Stimulated activated CD4-positive, alpha-beta T cell treated with anti-CD3 and anti-CD28 coated beads, Interleukin-4, amount 100 ng/mL, for 24 hours (primary cell): ENCODE measurements at places on chromosomes 16 and 17.

GRCh38 chr16:50769-51591 lies 2.4 kb downstream of the POLR3K start:
- no peak for DNase-seq

GRCh38 chr17:15109608-15110007 lies 155.5 kb downstream of the PMP22 start:
- DNase-seq = no peak

GRCh38 chr17:2681650-2682049 lies 29.9 kb downstream of the CLUH start:
- DNase-seq = no peak

GRCh38 chr17:2172077-2172851 lies 117.4 kb downstream of the HIC1 start:
- DNase-seq = no peak

DNA sequence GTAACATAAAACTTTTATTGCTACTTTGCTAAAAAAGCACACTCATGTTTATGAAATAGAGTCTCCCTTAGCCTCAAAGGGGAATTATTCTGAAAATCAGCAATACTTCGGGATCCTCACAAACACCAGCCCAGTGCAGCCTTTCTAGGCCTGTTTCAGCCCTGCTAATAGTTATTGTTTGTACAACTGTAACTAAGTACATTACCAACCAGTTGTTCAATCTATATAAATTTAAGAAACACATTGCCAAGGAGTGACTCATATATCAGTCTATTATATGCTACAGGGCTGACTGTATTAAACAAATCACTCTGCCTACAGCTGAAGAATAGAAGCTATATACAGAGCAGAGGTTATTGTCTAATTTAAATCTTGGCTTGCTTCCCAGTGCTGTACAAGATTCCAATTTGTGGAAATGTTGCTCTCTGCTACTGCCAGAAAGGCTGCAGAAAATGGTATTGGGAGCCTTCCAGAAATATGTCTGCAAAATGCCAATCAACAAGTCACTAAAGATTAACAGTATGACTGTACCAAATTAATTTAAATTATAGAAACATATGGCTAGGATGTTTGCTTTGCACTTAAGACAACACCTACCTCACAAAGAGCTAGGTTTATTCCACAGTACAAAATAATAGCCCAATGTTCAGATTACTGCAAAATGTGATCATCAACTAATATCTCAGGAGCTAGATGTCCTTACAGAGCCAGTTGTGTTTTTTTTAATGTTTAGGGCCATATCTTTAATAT lies 49.7 kb downstream of the TOX3 start:
- DNase-seq = no peak

DNA sequence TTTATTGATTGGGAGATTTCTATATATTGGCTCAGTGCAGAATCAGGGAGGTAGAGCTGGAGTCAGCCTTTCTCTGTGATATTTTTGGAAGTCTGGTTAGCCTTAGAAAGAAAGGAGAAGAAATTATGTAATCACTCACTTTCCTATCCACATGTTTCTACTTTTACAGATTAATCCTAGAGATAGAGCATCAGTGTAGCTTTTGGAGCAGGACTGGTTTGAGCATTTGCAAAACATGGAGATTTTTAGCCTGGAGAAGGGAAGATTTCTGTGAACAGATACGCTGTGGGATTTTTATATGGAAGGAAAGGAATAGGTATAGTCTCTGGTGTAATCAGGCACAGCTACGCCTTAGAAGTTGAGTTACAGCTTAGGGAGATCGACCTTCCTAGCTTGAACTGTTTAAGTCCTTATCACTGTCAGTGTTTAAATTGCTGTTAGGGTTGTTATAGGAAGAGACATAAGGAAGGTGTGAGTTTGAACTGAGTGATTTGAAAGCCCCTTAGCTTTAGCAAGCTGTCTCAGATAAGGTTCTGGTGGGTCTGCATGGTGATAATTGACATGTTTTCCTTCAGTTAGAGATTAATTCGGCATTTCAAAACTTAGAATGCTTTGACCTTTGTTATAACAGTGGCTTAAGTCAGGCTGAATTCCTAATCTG lies 20.5 kb downstream of the METTL9 start:
- DNase-seq = no peak

GRCh38 chr17:35605678-35606077 lies 18.6 kb downstream of the AP2B1 start:
- no peak for DNase-seq

DNA sequence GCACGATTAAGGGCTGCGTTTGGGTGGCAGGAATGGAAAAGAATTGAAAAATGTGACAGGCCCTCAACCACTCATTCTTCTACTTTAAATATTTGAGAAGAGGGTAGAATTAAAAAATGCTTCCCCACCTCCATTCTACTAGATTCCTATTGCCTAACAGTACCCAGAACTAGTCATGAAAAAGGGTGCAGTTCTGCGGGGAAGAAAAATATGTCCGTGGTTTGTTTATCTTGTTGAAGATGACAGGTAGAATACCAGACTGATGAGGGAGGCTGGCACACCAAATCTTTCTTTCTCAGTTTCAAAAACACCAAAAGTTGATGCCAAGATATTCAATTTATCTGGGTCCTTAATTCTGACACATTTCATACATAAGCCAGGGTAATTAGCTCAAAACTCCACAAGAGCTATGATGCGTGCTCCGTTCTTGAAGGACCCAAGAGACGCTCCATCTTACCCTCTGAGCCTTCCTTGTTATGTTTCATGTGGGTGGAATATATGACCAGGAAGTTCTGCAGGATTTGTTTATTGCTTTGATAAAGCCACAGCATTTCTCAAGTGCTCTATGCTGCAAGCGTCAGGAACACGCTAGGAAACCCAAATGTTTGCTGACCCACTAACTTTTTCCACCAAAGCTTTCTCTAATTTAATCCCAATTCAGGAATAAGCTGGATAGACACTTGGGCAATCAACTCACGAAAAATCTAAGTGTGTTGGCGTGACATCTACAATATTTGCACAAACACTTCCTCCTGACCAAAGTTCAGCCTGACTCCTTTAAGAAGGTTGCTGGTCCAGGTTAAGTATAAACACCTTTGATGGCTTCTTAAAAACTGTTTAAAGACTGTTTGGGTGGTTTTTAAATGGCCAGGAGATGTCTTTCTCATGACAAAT lies 20.6 kb upstream of the GAN start:
- DNase-seq = no peak

- no peak for DNase-seq
Measured at GRCh38 chr16:35574454-35575431, 2115.3 kb downstream of the TP53TG3F start.

GRCh38 chr16:28237754-28238357 lies 26.1 kb upstream of the XPO6 start:
- DNase-seq = no peak

DNA sequence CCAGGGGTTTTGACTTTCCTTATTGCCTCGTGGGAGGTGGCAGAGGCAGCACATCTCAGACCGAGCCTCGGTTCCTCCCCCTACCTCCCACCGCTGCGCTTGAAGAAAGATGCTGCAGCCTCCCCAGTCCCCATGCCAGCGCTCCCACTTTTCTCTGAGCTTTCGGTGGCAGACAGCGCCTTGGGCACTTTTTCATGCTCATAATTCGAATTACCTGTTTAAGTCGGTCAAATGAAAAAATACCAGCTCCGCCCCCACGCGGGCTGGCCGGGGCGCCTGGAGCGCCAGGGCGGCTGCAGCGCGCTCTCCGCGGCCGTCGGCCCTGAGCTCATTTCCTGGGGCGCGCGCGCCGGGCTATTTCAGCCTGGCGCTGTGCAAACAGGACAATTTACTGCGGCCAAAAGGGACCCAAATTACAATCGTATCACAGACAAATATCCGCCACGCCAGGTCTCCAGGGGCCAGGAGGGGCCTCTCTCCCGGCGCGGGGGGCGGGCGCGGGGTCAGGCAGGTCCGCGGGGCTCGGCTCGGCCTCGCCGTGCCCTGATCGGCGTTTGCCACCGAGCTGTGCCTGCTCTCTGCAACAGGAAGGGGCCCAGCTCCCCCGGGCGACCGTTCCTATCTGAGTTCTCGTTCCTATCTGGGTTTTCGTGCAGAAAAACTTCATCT lies 45.0 kb downstream of the SOST start:
- no peak for DNase-seq

- no peak for DNase-seq
Measured at GRCh38 chr17:14575471-14575953, 274.6 kb downstream of the HS3ST3B1 start.

GRCh38 chr16:16033208-16033717 lies 83.8 kb downstream of the ABCC1 start:
- peak; percentile 6 for DNase-seq

GRCh38 chr17:29613352-29613837 lies 9.3 kb downstream of the CORO6 start:
- DNase-seq = peak; percentile 95

DNA sequence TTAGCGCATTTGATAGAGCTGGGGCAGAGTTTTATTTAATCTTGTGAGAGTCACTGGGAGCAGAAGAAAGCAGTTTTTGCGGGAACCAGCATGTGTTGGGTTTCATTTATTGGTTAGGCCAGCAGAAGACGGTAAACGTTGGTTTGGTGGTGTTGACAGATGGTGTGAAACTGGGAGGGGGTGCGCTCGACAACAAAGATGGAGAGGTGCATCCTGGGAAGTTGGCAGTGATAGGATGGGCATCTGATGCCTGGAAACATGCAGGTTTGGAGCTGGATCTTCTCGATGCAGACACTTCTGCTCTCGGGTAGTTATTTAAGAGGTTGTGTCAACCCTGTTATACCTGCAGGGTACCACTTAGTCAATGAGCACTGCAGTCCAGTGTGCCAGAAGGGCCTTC lies 24.9 kb upstream of the CLEC18A start:
- DNase-seq = no peak

DNA sequence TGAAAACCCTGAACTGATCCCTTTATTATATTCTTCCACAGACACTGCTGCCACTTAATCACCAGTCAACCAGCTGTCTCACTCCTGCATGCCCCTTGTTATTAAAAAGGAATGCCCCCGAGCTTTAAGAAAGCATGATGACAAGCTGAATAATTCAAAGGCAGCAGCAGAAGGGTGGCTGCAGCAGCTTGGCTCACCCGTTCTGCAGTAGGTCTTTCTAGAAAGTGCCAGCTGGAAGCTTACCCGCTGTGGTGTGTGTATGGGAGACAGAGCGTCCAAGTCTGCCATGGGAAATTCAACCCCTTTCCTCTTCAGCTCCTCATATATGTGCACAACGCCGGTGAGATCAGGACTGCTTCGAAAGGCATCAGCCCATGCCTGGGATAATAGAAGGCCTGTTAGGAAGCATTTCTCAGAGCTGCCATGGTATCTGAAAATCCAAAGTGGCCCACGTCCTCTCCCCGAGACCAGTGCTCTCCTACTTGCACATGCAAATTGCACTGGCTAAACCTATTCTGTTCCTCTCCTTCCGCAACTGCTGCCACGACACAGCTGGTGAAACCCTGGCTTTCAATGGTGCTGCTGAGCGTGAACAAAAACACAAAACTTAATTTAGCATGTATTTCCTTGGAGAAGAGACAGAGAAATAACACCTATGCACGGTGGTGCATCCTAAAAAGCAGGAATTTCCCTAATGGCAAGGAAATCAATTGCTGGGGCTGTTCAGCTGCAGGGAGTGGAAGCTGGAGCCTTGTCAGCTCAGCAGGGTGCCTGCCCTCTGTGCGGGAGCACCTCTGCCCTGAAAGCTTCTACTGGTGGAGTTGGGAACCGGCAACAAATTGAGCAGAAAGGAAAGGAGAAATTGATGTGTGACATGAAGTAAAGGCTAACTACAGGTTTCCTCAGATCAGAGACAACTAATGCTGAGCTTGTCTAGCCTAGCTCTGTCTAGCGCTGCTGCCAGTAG lies 47.9 kb upstream of the SREBF1 start:
- DNase-seq = no peak

- DNase-seq = no peak
Measured at GRCh38 chr17:13158494-13159240, 140.8 kb upstream of the ELAC2 start.

- no peak for DNase-seq
Measured at GRCh38 chr17:72008236-72008876, 112.5 kb upstream of the SOX9 start.

DNA sequence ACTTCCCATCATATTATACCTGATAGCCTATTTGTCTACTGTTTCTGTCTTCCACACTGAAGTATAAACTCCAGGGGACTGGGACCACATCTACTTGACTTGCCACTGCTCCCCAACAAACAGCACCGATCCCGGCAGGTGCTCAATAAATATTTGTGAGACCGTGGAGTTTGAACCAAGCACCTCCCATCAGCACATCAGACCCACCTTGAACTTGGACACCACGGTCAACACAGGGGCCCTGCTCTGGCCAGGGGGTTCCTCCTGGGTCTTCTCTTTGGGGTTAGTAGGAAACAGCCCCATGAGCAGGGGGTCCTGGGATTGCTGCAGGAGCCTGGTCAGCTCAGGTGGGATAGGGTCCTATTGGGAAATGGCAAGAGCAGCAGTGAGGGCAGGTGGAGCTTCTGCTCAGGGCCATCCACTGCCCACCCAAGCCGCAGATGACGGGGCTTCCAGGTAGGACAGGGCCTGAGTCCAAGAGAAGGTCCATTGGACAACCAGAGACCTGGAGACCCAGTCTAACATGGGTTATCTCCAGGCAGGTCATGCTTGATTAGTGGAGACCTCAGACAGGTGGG lies 19.9 kb downstream of the ZNHIT3 start:
- no peak for DNase-seq

DNA sequence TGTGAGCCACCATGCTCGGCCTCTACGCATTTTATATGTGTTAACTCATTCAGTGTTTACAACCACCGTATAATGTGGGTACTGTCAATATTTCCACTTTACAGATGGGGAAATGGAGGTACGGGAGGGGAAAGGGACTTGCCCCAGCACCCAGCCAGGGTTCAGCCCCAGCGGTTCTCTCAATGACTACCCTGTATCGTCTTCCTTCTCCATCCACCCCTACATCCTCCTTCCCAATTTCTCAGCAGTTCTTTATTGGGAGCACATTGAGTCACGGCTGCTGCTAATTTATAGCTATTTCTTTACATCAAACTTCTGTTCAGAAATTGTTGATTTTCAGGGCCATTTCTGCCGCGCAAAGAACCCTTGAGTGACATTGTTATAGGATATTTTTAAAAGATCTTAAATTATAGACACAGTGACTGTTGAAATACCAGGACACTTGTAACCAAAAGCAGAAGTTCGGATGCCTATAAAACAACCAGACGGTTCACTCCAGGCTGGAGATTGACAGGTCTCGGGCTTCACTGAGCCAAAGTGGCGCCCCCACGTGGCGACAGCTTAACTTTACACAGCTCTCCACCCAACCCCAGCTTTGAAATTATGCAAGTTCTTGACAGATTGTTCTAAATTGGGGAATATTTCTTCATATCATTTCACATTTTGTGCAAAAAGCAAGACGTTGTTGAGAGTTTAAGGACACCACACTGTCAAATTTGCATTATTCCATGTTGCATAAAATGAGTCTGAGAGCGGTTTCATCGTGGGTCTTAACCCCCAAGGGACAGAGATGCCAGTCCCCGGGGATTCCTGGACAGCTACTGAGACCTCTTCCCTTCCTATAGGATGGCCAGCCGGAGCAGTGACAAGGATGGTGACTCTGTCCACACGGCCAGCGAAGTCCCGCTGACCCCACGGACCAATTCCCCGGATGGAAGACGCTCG lies 11.8 kb downstream of the SYT17 start:
- peak; percentile 42 for DNase-seq

- DNase-seq = no peak
Measured at GRCh38 chr17:81272616-81273015, 22.5 kb downstream of the SLC38A10 start.

GRCh38 chr16:90077757-90078578 lies 837 bp upstream of the PRDM7 start:
- DNase-seq = no peak

- no peak for DNase-seq
Measured at GRCh38 chr17:33342025-33342424, 48.9 kb upstream of the ASIC2 start.
